ENCODE measurements at places on chromosomes 5 and 9.

- no peak for DNase-seq
These were observed 186.7 kb downstream of the IZUMO3 start for GRCh38 chr9:24359046-24359445.

DNA sequence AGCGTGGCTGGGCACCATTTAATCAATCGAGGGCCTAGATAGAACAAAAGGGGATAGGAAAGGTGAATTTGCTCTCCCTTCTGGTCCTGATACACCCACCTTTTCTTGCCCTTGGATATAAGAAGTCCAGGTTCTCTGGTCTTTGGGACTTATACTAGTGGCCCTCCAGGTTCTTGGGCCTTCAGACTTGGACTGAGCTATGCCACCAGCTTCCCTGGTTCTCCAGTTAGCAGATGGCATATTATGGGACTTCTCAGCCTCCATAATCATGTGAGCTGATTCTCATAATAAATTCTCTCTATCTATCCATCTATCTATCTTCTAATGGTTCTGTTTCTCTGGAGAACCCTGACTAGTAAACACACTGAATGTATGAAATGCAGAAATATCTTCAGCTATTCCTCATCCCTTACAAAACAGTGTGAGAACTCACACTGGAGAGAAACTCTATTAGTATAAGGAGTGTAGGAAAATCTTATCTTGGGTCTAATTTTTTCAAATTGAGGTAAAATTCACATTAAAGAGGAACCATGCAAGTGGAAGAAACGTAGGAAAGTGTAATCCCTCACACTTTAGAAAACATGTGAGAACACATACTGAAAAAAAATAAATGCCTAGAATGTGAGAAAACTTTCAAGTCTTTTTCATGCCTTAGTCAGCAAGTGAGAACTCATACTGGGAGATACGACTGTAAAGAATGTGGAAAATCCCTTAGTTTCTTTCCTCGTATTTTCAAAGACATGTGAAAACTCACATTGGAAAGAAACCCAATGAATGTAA lies 15.5 kb downstream of the PCDHB15 start:
- no peak for DNase-seq

DNA sequence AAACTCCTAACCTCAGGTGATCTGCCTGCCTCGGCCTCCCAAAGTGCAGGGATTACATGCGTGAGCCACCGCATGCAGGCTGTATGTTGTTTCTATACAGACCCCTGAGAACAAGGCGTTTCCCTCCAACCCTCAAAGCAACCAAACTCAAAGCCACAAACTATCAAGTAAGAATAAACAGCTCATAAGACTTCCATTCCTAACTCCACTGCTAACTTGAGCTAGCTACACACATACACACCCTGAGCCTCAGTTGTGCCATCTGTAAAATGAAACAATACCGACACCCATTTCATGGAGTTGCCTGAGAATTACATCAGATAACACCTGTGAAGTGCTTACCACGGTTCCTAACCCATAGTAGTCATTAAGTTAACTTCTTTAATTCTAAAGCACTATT lies 70.8 kb downstream of the SERINC5 start:
- DNase-seq: no peak

- no peak for DNase-seq
These were observed 124.7 kb downstream of the FBN2 start for GRCh38 chr5:128413356-128413755.

DNA sequence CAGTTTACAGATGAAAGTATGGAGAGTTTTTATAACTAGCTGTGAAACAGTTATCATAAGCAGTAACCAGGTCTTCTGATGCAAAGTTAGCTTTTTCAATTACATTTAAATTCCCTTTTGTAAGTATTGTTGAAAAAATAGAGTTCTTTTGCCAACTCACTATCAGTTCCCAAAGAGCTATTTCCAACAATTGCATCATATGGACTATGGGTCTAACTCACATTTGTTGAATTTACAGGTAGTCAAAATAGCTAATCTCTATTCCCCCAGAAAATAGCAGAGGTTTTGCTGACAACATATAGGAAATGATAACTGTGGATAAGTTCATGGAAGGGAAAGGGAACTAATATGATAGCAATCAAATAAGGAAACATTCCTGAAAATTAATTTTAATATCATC lies 1.4 kb downstream of the SPINK1 start:
- no peak for DNase-seq

DNA sequence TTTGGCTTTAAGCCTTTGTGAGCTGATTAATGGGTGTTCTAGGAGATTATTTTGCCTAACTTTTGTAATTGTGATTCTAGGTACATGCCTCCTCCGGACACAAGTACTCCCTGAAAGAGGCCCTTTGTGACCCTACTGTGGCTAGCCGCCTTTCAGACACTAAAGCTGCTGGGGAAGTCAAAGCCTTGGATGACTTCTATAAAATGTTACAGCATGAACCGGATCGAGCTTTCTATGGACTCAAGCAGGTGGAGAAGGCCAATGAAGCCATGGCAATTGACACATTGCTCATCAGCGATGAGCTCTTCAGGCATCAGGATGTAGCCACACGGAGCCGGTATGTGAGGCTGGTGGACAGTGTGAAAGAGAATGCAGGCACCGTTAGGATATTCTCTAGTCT lies 13.6 kb downstream of the ITGA1 start:
- no peak for DNase-seq

DNA sequence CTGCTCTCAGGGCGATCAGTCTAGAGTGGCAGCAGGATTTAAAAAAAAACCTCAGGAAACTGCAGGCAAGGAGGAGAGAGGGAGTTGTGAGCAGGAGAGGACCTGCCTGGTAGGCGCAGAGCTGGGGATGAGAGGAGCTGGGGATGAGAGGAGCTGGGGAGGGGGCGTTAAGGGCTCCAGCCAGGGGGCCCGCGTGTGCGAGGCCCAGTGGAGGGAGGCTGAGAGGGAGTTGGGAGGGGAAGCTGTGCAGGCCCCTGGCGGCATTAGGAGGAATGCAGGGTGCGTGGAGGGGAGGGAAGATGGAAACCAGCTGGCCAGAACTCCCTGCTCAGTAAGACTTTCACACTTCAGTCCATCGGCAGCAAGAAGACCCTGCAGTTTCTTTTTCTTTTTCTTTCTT lies 45.2 kb upstream of the HMCN2 start:
- no peak for DNase-seq

- DNase-seq: no peak
These were observed 18.5 kb upstream of the TCERG1 start for GRCh38 chr5:146428658-146429057.
